Fibroblast of gingiva (primary cell): ENCODE measurements at places on chromosomes 4 and X.

GRCh38 chrX:1281521-1281920 lies 12.9 kb downstream of the CSF2RA start:
- no peak for DNase-seq

DNA sequence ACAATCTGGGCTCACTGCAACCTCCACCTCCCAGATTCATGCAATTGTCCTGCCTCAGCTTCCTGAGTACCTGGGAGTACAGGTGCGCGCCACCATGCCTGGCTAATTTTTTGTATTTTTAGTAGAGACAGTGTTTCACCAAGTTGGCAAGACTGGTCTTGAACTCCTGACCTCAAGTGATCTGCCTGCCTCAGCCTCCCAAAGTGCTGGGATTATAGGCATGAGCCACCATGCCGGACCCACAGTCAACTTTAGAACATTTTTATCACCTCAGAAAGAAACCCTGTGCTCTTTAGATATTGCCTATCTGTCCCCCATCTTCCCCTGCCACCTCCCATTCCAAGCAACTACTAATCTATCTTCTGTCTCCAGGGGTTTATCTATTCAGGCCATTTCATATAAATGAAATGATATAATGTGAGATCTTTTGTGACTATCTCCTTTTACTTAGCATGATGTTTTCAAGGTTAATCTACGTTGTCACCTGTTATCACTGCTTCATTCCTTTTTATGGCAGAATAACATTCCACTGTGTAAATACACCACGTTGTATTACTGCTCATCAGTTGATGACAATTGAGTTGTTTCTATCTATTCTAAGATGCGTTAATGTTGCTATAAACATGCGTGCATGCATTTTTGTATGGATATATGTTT lies 44.3 kb upstream of the GALNT7 start:
- DNase-seq, result no peak

DNA sequence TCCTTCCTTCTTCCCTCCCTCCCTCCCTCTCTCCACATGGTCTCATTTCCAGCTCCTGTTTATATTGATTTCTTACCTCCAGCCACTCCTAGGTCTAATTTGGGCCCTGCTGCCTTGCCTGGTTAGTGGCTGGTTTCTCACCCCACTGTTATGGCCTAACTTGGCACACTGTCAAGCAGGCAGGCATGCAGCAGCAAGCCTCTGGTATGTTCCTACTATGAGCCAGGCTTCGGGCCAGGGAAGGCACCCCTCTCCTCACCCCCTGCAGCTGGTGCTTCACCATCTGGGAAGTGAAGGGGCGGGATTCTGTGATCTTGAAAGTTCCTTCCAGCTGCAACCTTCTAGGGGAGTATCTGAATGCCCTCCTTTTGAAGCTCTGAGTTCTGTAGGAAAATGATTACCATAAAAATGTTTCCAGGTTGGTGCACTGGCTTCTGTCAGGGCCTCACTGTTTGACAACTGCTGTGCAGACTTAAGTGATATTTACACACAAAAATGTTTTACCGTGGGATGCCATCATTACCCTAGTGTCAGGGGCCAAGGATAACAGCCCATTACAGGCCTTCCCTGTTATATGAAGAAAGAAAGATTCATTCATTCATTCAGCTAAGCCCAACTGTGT lies 10.1 kb upstream of the VMA21 start:
- peak; percentile 11 for DNase-seq

DNA sequence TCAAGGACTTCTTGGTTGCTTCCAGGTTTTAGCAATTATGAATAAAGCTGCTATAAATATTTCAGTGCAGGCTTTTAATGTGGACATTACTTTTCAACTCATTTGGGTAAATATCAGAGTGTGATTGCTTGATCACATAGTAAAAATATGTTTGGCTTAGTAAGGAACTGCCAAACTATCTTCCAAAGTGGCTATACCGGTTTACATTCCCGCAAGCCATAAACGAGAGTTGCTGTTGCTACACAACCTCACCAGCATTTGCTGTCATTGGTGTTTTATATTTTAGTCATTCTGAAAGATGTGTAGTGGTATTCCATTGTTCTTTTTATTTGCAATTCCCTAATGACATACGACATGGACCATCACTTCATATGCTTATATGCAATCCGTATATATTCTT lies 30.9 kb upstream of the SPOCK3 start:
- DNase-seq, result no peak

GRCh38 chrX:25523574-25524540 lies 508.1 kb upstream of the ARX start:
- peak; percentile 1 for DNase-seq

DNA sequence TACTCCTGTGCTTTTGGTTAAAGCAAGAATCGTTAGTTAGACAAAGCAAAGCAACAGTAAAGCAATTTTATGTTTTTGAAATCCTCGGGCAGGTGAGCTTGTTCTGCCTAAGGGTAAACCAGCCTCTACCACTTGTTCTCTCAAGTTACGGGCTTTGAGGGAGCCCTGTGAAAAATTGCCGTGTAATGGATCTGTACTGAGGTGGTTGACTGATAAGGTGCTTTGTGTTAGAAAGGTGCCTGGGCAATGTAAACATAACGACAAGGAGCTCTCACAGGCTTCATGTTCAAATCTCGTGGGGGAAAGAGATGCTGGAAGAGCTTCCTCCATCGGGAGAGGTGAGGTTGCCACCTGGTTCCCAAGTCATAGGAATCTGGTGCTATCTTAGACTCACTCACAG lies 111.8 kb downstream of the TRAPPC11 start:
- DNase-seq, result no peak

DNA sequence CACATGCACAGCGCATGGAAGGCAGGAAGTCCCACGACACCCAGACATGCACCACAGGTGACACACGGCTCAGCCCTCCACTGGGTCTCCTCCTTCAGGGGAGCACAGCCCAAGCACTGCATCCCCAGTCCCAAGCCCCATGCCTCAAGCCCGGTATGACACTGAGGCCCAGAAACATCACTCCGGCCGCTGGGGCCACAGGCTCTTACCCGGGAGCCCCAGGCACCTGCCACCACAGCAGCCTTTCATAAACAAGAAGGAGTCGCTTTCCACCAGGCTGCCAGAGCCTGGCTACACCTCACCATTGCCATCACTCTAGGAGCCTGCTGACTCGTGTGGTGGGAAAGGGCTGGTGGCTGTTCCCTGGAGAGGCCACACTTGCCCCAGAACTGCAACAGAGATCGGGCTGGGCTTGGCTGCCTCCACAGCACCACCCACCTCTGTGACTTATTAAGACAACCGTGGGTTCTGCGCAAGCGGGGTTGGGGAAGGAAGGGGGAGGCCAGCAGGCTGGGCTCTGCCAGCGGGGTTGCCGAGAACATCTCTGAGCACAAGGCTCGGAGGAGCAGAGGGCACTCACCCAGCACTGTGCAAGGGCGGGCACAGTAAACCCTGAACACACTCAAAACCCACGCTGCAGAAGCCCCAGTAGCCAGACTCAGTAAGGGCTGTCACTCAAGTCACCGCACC lies 4.5 kb downstream of the HAUS7 start:
- peak; percentile 2 for DNase-seq

GRCh38 chrX:150507251-150507856 lies 61.1 kb upstream of the MTM1 start:
- peak; percentile 3 for DNase-seq

DNA sequence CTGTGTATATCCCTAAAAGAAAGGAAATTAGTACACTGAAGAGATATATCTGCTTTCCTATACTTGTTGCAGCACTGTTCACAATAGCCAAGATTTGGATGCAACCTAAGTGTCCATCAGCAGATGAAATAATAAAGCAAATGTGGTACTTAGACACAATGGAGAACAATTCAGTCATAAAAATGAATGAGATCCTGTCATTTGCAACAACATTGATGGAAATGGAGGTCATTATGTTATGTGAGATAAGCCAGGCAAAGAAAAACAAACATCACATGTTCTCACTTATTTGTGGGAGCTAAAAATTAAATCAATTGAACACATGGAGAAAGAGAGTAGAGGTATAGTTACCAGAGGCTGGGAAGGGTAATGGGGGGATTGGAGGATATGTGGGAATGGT lies 611.9 kb downstream of the STPG2 start:
- DNase-seq, result no peak

DNA sequence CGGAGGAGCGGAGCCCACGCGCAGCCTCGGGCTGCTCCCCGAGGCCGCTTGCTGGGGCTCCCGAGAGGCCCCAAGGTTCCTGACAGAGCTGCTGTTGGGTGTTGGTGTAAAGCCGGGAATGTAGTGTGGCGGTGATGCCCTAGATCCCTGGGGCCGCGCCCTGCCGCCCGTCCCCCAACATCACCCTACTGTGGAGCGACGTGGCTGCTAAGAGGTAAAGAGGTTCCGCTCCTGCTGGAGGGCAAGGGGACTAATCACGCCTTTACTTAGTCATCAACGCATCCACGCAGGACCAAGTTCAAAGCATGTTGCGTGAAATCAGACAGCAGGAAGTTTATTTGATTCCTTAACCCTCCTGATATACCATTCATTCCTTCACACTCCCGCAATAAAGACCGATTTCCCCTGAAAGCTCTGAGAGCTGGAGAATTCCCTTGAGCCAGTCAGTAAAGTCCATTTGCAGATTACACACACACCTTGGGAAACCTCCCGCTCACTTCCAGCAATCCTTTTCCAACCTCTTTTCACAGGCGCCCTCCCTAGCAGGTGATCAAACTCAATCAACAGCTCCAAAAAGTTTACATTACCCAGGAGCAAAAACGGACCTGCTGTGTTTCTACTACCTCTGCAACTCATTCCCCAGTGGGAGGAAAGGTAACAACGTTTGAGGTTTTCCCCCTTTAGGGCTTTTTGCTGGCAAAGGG lies 579 bp upstream of the GABRA2 start:
- DNase-seq, result no peak

DNA sequence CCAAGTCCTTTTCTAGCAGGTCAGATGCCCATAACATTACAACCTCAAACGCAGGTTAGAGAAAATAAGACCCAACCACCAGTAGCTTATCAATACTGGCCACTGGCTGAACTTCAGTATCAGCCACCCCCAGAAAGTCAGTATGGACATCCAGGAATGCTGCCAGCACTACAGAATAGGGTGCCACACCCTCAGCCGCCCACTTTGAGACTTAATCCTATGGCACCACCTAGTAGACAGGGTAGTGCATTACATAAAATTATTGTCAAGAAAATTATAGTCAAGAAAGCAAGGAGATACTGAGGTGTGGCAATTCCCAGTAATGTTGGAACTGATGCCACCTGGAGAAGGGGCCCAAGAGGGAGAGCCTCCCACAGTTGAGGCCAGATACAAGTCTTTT lies 19.9 kb upstream of the TRIM61 start:
- no peak for DNase-seq

DNA sequence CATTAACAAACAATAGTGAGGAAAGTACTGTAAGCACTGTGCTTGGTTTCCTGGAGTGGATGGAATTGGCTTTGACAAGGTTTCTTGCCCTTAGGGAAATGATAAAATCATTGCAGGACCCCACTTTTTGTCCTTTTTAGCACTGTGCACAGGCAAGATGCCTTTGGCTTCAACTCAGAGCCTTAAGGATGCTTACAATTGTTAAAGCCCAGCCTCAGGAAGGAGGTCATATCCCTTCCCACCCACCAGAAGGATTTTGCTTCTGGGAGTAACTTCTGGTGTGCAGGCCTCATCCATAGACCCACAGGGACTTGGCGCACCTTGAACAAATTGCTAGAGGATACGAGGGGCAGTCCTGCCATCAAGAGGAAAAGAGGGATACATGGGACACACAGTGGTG lies 44.5 kb downstream of the STARD8 start:
- DNase-seq, result no peak

DNA sequence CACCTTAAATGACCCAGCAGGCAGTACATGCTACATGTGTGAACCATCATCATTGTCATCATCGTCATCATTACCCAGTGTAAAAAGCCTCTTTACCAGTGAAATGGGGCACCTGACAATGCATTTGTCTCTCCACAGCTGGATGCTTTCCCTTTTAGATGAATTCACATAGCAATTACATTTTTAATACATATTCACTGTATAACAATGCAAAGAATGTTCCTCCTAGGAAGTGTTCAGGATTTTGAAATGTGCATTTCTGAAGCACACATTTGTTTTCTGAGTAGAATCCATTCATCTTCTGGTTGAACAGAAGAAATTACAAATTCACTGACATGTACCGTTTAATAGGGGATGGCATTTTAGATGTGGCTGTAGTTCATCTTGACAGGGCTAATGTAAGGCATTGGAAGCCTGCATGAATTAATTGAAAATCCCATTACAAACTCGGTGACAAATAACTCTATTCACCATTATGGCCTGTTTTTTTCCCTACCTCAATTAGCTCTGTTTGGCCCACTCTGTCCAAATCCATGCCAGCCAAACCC lies 111.1 kb downstream of the SH3RF1 start:
- DNase-seq, result peak; percentile 78

GRCh38 chr4:166501941-166502382 lies 628.9 kb downstream of the TLL1 start:
- no peak for DNase-seq

GRCh38 chrX:141301017-141301416 lies 58.7 kb upstream of the SPANXC start:
- DNase-seq, result no peak

DNA sequence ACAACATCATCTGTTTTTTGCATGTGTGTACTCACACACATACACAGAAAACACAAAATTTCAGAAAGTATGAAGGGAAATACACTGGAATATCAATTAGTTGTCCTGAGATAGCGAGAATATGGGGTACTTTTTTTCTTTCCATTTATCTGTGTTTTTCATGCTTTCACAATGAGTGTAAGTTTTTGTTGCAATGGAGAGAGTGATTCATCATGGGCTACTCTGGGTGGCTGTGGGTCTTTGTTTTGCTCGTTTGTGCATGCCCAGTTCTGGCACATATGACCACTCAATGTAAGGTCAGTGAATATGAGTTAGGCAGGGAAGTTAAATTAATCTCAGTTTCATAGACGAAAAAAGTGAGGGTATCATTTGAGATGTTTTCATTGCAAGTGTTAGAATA lies 26.9 kb downstream of the XK start:
- peak; percentile 1 for DNase-seq

DNA sequence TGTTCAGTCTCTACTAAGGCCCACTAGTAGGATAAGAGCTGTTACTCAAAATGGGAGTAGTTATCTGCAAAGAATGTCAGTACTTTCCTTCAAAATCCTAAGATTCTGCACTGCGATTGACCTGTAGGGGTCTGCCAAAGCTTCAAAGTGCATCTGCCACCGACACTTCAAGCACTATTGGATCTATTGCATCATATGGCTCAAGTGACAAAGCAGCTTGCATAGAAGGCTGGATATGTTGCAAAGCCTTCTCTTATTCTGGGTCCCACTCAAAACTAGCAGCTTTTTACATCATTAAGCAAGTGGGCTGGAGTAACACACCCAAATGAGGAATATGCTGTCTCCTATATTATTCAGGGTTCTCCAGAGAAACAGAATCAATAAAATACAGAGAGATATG lies 115.4 kb upstream of the EMCN start:
- DNase-seq, result peak; percentile 5
